Naive thymus-derived CD4-positive, alpha-beta T cell (primary cell): ENCODE measurements at places on chromosomes 1 and 21. TPM values are rescaled to one million over a fixed set of nuclear protein-coding genes. Genes with fewer than 3 reads are reported as not detected.

- H3K27me3 ChIP-seq: no peaks in the 10 kb centered on the region
- no peak overlapping the region for H3K27ac ChIP-seq
- no peak overlapping the region for H3K4me3 ChIP-seq
- DNase-seq: no peak
- H3K36me3 ChIP-seq: no peaks in the 10 kb centered on the region
Measured at GRCh38 chr1:109567877-109568672, 19.7 kb downstream of the GNAI3 start.

DNA sequence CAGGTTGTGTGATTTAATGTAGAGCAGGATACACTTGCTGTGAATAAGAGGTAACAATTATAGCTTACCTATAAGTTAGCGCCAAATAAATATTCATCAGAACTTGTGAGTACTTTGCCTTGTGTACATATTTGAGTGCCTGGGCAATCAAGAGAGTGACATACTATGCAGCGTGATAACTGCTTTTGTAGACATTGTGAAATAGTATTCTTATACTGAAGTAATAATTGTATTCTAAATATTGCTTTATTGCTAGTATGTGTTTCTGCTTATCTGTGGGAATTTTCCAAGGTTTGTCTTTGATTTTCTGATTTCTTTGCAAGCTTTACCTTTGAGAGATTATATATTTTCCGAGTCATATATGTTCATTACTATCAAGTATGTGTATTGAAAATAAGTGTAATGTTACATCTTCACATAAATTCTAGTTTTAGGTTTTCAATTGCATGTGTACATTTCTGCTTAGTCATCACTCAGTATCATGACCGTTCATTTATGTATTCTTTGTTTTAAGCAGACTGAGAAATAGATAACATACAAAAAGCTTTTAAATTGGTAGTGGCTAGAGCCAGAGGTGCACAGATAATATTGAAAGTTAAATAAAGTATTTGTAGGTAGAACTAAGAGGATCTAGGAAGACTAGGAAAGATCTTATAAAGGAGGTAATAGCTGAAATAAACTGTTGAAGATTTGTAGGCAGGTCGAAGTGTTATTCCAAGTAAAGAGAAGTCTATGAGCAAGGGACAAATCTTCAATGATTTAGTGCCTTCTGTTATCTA is 19.5 kb downstream of the USP25 start:
- no peaks in the 10 kb centered on the region for H3K27me3 ChIP-seq
- peaks cover 23% of the 10 kb centered on the region for H3K4me1 ChIP-seq
- no peak for DNase-seq
- no peaks in the 10 kb centered on the region for H3K36me3 ChIP-seq
- H3K27ac ChIP-seq: no peak overlapping the region

The PTGER3 gene
- 4.3 TPM for total RNA-seq

DNA sequence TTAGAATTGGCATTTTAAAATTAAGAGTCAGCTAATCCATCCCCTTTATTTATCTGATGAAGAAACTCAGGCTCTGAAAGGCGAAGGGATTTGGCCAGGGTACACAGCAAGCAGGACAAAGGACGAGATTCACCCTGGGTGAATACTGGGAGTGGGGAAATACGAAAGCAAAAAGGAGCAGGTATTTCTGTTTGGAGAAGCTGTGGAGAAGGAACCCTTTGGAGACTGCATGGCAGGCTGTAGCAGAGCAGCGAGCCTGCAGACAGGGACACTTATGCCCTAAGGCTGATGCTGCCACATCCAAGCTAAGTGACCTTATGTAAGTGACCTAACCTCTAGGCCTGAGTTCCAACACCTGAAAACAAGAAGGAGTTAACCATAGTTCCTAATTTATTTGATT is 207.2 kb upstream of the C1orf87 start:
- H3K4me1 ChIP-seq: no peaks in the 10 kb centered on the region
- no peak for DNase-seq
- H3K4me3 ChIP-seq: no peak overlapping the region
- H3K27ac ChIP-seq: no peak overlapping the region
- H3K36me3 ChIP-seq: no peaks in the 10 kb centered on the region
- no peaks in the 10 kb centered on the region for H3K27me3 ChIP-seq

The KIF17 gene
- not detected for total RNA-seq

The CCDC181 gene
- total RNA-seq: not detected in 2 replicates

- DNase-seq: no peak
- peak overlapping the region; percentile 54 for H3K4me3 ChIP-seq
- peaks cover 4% of the 10 kb centered on the region for H3K4me1 ChIP-seq
- H3K27me3 ChIP-seq: no peaks in the 10 kb centered on the region
Measured at GRCh38 chr1:37519613-37520012, 5.0 kb upstream of the MEAF6 start.
